DMS79 treated with DMSO at 0.1 percent for 48 hours (cell line): ENCODE measurements at places on chromosomes 16 and 17.
A peak's percentile ranks its signal among the peaks of the same experiment; 100 is the strongest.

GRCh38 chr16:64047878-64048277 is 1074.0 kb downstream of the CDH11 start:
- no peak for DNase-seq

GRCh38 chr16:28610595-28611191 is 849 bp upstream of the SULT1A1 start:
- DNase-seq, result no peak

DNA sequence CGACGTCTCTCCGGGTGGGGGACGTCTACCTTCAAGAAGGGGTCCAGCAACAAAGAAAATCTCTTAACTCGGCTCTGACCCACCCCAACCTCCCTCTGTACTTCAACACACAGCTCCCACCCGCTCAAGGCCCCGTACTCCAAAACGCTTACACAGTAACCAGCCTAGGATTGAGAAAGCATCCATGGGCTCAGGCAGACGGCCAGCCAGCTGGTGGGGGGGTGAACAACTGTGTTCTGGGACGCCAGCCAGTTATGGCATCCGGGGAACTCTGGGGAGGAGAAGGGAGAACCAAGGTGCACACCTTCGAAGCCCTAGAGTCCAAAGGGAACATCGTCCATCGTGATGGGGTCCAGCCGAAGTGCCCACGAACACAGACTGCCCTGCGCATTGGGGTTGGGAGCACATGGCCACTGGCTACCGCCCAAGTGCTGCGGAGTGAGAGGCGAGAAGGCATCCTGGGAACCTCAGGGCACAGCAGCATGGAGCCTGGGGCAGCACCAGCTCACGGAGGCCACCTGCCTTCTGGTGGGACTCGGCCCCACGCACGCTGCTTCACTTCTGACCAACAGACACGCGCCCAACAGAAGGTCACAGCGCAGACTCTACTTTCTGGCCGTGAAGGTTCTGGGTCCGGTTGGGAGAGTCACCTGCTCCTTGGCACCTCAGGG is 14.3 kb downstream of the SLC16A3 start:
- DNase-seq, result no peak

GRCh38 chr17:50459756-50460155 is 8.9 kb downstream of the CHAD start:
- DNase-seq, result peak; percentile 50

DNA sequence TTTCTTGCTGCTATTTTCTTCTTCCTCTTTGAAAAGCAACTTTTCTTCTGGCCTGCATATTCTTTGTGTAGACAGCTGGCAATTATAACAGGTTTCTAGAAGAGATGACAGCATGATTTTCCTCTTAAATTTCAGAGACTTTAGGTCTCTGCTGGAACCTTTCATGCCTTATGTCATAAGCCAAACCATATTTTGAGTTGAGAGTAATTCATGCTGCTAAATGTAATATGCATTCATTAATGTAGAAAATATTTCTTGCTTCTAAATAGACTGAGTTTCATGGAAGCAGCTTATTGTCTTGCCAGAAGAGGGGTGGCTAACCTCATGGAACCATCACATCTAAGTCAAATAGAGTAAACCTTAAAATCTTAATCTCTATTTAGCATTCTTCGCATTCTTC is 25.9 kb upstream of the ABCA9 start:
- no peak for DNase-seq

DNA sequence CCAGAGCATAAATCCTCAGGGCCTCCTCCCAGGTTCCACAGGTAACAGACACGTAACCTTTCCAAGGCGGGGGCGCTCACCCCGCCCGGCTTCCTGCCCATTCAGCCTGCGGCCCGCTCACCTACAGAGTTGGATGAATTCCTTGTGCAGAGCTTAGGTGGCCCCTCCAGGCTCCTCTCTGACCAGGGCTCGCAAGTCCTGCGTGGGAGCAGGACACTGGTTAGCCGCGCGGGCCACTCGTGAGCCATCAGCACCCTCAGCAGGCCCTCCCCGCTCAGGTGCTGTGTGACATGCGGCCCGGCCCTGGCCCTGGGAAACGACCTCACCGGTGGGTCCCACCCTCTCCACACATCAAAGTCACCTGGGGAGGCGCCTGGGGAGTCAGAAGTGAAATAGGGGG is 528 bp downstream of the TERB1 start:
- DNase-seq, result no peak

DNA sequence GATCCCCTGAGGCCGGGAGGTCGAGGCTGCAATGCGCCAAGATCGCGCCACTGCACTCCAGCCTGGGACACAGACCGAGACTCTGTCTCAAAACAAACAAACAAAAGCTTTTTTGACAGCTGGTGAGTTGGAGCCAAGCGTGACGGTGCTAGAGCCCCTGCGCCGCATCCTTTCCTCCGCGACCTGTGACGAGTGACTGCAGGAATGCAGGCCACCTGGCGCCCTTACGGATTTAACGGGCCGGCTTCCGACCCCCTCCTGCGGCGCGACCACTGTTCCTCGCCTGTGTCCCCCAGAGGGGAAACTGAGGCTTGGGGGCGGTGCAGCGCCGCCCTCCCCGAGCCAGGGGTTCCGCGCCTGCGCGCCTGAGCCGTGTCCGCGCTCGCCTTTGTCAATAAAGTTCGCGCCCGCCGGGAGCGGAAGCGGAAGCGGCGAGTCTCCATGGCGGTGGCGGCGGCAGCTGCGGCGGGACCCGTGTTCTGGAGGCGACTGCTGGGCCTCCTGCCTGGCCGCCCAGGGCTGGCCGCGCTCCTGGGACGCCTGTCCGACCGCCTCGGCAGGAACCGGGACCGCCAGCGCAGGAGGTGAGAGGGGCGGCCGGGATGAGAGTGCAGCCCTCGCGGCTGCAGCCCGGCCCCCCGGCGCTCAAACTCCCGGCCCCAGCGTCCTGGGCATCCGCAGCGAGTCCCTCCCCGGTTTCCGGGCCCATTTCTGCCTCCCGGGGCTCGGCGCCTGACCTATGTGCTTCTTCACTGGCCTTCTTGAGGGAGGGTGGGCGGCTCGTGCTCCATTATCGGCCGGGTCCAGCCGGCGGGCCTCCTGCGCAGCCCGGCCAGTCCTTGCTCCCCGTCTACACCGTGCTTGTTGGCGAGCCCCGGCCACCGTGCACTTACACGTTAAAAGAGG is at the start of gene PGS1:
PGS1 (plus strand) TSS at position 425 of the 906 bp plus-strand sequence; CDS start at position 442, 17 bp downstream.
- peak; percentile 29 for DNase-seq

GRCh38 chr16:59259074-59259949 is 525.2 kb upstream of the GOT2 start:
- no peak for DNase-seq

GRCh38 chr17:1673041-1673785 is 11.5 kb downstream of the PRPF8 start:
- DNase-seq, result no peak

DNA sequence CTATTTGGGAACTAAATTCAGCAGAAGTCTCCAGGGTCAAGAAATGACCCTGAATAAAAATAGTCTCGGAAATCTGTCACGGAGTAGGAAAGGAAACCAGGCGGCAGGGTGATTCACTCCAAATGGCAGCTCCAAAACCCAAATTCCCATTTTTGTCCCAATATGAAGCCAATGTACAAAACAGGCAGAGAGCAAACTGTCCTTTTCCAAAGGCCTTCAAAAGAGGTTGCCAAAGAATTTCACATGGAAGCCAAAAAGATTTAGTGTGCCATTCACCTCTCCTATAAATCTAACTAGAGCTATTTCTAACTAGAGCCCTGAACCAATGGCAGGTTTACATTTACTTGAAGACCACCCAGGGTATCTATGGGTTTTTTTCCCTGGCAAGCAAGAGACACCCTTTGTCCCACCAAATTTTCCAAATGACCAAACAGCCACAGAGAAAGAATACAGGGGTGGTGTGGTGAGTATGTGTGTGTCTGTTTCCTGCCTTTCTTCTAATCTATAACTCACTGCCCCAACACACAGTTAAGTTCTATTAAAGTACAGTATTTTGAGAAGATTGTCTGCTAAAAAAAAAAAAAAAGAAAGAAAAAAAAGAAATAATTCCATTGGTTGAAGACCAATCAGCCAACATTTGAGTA is 6.8 kb downstream of the MYO1D start:
- no peak for DNase-seq

- DNase-seq, result peak; percentile 55
Measured at GRCh38 chr17:72416054-72416675, 295.3 kb downstream of the SOX9 start.

DNA sequence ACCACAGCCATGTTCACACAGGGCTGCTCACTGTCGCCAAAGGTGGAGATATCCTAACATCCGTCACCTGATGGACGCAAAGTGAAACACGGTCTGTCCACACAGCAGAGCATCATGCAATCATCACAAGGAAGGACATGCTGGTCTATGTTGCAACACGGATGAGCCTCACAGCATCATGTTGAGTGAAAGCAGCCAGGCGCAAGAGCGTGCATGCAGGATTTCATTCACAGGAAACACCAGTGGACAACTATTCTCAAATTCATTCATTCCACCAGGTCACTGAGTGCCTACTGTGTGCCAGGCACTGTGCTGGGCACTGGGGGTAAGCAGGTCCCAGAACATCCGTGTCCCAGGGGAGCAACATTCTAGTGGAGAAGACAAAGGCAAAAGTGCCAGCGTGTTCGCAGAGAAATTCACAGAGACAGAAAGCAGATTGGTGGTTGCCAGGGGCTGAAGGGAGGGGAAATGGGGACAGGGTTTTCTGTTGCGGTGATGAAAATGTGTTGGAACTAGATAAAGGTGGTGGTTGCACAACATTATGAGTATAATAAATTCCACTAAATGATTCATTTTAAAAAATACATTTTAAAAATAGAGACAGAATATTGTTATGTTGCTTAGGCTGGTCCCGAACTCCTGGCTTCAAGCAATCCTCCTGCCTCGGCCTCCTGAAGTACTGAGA is 22.7 kb upstream of the KCNJ12 start:
- no peak for DNase-seq

GRCh38 chr17:31789707-31790505 is 69.1 kb downstream of the COPRS start:
- no peak for DNase-seq

DNA sequence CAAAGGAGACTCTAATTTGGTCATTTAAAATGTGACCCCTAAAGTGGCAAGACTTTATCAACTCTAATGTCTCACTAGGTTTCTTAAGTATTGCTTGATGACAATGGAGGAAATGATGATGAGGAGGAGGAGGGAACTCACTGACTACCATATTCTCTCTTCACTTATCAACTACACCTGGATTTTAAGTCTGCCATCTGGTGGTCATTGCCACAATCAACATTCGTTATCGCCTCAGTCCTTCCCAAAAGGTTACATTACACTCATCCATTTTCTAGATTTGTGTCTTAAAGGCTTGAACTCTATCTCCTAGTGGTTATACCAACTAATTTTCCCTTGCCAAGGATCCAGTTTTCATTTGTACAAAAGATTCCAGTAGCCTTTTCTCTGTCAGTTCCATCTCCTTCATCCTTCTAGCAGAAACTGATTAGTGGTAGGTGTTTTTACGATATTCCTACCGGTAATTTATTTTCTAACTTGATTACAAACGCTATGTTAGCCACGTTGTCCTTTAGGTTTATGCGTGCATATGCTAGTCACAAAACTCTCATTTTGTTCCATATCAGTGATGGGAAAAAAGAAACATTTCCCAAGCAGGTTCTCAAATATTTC is 114.6 kb upstream of the NOG start:
- no peak for DNase-seq

DNA sequence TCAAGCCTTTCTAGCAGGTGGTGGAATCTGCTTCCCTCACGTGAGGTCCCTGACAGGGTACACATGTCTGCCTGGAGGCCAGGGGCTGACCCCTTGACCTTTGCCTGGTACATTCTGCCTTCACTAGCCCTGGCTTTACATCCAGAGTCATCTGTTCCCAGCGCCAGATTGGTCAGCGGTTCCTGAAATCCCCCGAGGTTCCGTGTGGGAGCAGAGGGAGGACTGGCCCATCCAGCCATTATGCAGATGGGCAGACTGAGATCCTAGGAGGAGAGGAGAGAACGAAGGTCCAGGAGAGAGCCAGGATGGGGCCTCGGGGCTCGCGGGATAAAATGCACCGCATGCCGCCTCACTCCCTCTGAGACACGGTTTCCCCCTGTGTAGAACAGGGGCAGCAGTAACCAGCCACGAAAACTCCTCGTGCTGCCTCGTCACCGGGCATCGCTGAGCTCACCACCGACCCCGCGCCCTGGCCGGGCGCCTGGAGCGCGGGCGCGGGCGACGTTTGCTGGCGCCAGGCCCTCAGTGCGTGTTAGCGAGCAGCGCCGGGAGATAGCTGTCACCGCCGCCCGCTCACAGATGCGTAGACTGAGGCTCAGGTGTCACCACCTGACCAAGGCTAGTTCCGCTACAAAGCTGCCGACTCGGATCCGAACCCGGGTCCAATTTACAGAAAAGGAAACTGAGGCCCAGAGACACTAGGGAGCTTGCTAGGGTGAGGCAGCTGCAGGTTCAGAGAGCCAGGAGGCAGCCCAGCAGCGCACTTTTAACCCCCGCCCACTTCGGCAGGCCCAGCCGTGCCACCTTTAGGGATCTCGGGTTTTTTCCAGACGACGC is 811 bp upstream of the MAP2K3 start:
- DNase-seq, result peak; percentile 33

- DNase-seq, result no peak
Measured at GRCh38 chr17:20218272-20218671, 209.1 kb downstream of the SPECC1 start.

DNA sequence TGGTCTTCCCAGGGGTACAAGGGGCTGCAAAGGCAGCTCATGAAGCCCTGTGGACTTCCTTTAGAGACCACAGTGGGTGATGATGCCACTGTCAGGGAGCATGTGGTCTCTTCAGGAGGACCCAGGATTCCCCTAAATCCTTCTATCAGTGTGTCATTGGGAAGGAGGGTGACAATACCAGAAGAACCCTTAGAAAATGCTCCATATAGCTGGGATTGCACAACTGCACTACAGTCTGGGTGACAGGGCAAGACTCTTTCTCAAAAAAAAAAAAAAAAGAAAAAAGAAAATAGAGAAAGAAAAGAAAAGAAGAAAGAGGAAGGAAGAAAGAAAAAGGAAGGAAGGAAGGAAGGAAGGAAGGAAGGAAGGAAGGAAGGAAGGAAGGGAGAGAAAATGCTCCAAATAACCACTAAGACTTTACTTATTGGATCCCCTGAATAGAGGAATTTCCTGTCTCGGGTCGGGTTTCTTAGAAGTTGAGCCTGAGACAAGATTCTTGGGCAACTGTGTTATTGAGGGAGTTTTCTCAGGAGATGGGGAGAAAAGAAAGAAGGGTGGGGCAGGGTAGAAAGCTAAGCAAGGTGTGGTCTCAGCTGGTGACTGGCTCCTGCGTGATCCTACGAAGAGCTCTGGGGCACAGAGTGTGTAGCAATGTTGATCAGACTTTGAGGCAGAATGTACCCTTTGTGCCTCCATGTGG is 83.1 kb upstream of the DNAH9 start:
- no peak for DNase-seq
